Left lung (tissue), 14 donors: ENCODE measurements at places on chromosomes 5 and 9. TPM values are rescaled to one million over a fixed set of nuclear protein-coding genes. Genes with fewer than 3 reads are reported as not detected.
A peak's percentile ranks its signal among the peaks of the same experiment; 100 is the strongest.

GRCh38 chr5:137757634-137758033 is 3.5 kb upstream of the HNRNPA0 start:
- H3K27me3 ChIP-seq: no peaks in the 10 kb centered on the region
- H3K4me1 ChIP-seq: no peaks in the 10 kb centered on the region
- no peaks in the 10 kb centered on the region for H3K36me3 ChIP-seq
- H3K4me3 ChIP-seq: no peak overlapping the region

- H3K27ac ChIP-seq: no peak overlapping the region
- H3K27me3 ChIP-seq: no peaks in the 10 kb centered on the region
- DNase-seq: no peak
- H3K4me3 ChIP-seq: no peak overlapping the region
These were observed 20.6 kb upstream of the SV2C start for GRCh38 chr5:76062502-76063041.

GRCh38 chr9:112863746-112864145 is 26.9 kb downstream of the SLC46A2 start:
- H3K27ac ChIP-seq: peak overlapping the region; percentile 89
- no peak for DNase-seq
- H3K27me3 ChIP-seq: no peaks in the 10 kb centered on the region
- H3K4me1 ChIP-seq: peaks cover 45% of the 10 kb centered on the region
- peaks cover 16% of the 10 kb centered on the region for H3K36me3 ChIP-seq

The ALDH1A1 gene
- 77.7 TPM for total RNA-seq

GRCh38 chr5:127206320-127207113 is 84.1 kb upstream of the MEGF10 start:
- DNase-seq: no peak
- no peaks in the 10 kb centered on the region for H3K27me3 ChIP-seq
- no peak overlapping the region for H3K4me3 ChIP-seq
- H3K4me1 ChIP-seq: no peaks in the 10 kb centered on the region

DNA sequence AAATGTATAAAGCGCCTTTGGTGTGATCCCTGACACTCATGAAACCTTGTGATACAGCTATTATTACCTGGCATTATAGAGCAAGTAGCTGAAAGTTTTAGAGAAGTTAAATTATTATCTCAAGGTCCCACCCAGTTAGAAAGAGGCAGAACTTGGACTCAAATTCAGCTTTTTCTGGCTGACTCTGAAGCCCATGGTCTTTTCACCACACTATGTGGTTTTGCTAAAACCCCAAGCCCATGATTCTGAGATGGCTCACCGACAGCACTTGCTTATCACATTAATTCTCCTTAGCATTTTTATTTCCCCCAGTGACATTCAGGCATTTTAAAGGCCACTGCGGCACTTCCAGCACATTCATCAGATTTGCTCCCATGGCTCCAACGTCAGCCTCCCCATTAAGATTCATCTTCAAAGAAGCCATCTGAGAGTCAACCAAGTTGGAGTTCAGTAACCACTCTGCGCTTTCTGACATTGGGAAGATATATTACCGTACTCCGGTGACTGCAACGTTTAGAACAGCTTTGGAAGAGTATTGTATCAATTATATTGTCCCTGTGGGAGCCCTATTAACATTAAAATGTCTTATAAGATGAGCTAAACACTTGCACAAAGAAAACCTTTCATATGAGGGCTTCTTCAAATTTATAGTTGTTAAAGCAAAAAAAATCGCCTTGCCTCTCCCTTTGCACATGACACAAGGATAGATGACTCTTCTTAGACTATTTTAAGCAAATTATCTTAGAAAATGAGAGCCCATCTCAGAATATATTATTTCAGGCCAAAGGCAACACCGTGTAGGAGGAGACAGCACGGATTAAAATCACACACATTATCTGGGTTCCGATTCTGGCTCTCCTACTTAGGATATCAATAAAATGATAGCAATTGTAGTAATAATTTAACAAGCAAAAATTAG is 638.1 kb downstream of the ACTL7B start:
- no peak for DNase-seq
- no peaks in the 10 kb centered on the region for H3K36me3 ChIP-seq
- H3K27ac ChIP-seq: no peak overlapping the region
- H3K27me3 ChIP-seq: no peaks in the 10 kb centered on the region

- H3K27me3 ChIP-seq: no peaks in the 10 kb centered on the region
- no peaks in the 10 kb centered on the region for H3K4me1 ChIP-seq
- DNase-seq: no peak
- no peak overlapping the region for H3K4me3 ChIP-seq
- no peaks in the 10 kb centered on the region for H3K36me3 ChIP-seq
These were observed 628.8 kb upstream of the RGMB start for GRCh38 chr5:98144710-98145109.

The ZNF782 gene
- total RNA-seq: 3.9 TPM

- no peaks in the 10 kb centered on the region for H3K36me3 ChIP-seq
- no peaks in the 10 kb centered on the region for H3K4me1 ChIP-seq
- no peak overlapping the region for H3K27ac ChIP-seq
- H3K4me3 ChIP-seq: no peak overlapping the region
- no peaks in the 10 kb centered on the region for H3K27me3 ChIP-seq
These were observed 31.0 kb downstream of the EPB41L4A start for GRCh38 chr5:112388074-112388473.

The BSPRY gene
- total RNA-seq: 17.9 TPM
